Large intestine (tissue), 12 donors: ENCODE measurements at places on chromosomes 12 and 14.

GRCh38 chr14:56854325-56854724 is 44.0 kb upstream of the OTX2 start:
- no peak for DNase-seq

DNA sequence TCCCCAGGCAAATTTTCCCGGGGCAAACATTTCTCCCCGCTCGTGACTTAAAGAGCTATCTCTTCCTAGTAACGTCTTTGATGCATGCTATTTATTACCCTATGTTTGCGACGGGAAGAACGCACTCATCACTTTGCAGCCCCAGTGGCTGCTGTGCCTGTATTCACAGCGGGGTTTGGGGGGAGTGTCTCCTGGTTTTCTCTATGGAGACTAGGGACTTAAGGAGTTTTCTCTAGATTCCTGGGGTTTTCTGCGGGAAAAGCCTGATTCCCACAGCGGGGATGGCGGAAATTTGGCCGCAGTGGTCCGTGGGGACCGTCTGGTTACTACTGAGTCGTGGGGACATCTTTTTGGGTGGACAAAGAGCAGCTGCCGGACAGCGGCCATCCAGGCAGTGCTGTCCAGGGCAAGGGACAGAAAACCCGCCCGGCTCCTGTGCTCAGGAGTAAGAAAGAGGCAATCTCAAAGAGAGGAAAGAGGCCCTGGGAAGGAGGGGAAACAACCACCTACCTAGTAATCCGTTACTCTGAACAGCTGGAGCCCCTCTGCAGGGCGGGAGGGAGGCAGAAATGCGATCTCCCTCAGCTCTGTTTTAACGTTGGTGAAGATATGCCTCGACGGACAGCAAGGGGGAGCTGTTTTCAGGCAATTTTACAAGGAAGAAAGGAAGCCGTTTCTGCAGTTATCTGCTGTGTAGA is 771 bp upstream of the AVPR1A start:
- no peak for DNase-seq

GRCh38 chr14:94654071-94654861 is 42.1 kb downstream of the SERPINA3 start:
- DNase-seq = no peak

DNA sequence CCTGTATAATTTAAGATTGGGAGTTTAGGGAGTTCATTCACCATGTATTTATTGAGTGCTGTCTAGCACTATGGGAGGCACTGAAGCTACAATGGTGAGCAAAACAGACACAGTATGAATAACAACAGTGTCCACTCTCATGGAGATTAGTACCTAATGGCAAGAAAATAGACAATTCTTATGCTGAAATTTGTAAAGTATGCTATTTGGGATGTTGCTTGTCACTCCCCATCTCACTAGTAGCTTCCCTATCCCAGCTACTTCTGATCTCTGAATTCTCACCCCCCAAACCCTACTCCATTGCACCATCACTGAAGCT is 4.0 kb downstream of the GDF11 start:
- no peak for DNase-seq

- DNase-seq = no peak
Measured at GRCh38 chr12:9103050-9103849, 12.5 kb downstream of the A2M start.

DNA sequence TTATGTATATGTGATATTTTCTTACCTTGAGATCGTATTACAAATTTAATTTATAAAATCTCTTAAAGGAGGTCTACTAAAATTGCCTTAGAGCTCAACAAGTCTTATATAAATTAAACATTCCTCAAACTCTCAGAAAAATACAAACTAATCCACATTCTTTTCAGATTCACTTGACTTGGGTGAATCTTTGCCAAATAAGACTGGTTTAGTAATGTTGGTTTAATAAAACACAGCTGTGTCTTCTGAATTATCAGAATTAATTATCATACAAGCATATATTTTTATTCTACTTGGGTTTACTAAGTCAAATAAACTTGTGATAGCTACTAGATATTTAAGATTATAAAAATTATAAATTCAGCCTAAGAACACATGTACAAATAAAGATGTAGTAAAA is 13.3 kb downstream of the GLIPR1L2 start:
- DNase-seq = no peak

- DNase-seq = no peak
Measured at GRCh38 chr12:92124689-92125029, 21.0 kb downstream of the BTG1 start.

GRCh38 chr12:108831309-108831991 is 25.9 kb downstream of the SSH1 start:
- no peak for DNase-seq

DNA sequence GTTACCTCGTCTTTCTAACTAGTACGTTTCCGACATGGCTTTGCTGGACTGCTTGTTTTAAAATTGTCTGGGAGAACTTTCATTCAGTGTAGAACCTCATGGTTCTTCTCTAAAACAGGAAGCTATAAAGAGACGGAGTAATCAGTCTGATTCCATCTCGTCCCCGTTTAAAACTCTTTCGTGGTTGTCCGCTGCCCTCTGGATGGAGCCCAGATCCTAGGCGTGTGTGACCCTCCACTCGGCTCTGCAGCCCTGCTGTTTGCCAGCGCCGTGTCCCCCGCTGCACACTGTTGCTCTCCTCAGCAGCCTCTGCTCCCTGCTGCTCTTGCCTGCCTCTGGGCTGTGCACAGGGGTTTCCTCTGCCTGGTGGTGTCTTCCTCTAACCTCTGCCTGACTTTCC is 50.2 kb downstream of the SLC8B1 start:
- no peak for DNase-seq

- DNase-seq = no peak
Measured at GRCh38 chr12:113318900-113319628, 15.8 kb downstream of the SLC8B1 start.

DNA sequence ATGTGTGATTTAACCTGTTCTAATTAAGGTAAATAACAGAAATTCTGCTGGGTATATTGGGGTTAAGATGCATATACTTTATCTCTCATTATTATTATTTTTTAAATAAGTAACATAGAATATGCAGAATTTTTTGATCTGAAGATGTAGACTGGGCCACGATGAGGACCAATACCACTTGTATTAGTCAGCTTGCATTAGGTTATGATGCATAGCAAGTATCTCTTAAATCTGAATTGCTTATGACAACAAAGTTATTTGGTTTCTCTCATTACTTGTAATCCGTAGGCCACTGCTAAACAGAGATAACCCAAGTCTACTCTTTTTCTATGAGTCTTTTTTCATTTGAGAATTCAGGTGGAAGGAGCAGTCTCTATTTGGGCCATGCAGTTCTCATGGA is 145.5 kb upstream of the NOVA1 start:
- no peak for DNase-seq

DNA sequence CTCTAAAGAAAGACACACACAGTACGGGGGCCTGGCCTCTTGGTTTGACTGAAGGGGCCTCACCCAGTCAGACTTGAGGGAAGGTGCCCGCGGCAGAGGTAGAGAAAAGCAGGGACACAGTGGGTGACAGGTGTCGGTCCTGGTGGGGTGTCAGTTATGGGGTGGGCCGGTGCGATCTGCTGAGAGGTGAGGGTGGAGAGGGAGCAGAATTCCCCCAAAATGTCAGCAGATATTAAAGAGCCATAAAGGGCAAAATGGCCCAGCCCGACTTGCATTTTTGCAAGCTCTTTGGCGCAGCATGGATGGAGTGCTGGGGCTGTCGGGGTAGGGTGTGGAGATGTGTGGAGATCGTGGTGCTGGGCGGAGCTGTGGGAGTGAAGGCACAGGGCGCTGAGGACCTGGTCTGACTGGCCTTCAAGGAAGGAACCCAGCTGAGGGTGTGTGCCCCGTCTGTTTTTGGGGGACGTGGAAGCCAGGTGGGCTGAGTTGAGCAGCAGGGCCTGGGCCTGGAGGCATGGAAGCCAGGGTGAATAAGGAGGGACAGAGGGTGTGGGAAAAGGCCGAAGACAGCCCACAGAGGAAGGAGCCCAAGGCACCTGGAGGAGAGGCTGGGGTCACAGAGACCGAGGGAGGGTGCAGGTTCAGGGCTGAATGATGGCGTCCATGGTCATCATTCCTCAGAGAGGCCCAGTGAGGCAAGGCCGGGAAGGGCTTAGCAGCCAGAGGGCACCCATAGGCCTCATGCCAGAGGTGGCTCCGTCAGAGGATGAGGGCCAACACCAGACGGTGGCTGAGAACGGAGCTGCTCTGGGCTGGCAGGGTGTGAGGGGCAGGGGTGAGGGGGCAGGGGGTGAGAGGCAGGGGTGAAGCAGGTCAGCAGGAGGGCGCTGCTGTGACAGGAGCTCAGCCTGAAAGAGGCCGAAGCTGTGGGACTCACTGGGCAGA is 48.2 kb upstream of the DYNC1H1 start:
- DNase-seq = no peak

DNA sequence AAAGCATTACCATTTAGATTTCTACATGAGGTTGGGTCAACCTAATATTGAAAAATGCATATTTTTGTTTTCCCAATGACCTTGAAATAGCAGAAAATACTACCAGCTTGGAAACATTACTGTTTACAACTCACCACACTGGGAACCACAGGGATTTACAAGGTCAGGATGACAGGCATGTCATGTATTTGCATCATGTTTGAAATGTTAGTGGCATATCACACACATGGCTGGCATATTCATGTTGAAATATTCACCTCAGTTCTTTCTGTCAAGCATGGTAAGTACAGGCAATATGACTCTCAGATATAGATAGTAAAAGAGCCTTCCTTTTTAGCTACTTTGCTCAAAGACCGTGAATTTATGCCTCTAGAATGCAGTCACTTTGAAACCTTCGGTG is 593.5 kb downstream of the NOVA1 start:
- no peak for DNase-seq

GRCh38 chr14:70515811-70516210 is 19.0 kb downstream of the ADAM20 start:
- DNase-seq = no peak

DNA sequence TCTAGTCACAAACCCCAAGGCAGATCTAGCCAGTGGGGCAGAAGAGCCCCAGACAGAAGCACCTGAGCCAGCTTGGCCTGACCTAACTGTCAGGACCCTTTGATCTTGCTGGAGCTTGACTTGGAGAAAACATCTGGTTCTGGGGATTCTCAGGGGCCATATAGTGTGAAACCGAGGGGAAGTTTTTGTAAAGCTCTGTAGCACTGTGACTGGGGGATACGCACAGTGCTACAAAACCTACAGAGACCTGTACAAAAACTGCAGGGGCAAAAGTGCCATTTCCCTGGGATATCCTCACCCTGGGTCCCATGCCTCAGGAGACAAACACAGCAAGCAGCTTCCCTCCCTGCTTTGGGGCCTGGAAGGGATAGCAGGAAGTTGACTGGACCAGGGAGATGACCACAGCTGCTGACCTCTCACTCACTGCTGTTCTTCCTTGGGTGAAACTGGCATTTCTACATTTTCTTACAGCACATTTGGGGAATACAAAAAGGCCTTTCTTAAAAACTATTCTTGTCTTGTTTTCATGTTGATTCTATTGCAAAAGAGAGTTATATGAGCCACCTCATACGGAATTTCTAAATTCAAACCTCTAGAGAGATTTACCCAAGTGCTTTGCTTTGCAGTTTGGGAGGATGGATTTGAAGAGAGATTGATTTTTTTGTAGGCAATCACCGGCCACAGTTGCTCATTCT is 140.0 kb downstream of the DAD1 start:
- DNase-seq = no peak

DNA sequence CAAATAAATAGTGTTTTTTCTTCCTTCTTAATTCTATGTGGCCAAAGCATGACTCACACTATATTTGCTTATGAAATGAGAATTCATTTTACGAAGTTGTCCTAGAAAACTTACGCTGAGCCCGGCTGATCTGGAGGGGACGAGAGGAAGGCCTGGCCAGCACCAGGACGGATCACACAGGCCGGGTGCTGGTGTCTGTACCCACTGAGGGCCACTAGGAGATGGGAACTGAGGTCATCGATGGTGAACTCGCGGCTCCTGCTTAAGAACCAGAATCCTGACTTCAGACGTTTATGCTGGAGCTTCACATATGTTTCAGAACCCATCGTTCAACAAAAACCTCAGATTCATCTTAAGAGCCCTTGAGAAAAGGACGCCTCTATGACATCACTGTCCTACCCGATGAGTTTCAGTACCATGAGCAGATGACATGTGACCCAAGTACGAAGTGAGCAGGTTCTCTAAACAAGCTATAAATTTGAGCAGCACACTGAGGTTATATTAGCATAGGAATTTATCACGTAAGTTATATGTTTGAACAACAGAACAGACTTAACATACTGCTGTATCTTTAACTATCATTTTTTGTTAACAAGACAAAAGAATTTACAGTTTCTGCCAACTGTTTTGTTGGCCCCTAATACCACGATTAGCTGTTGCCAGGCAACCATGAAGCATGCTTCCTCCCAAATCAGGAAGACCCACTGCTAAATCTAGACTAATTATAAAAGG is 111.9 kb downstream of the FOXN3 start:
- DNase-seq = peak; percentile 30

DNA sequence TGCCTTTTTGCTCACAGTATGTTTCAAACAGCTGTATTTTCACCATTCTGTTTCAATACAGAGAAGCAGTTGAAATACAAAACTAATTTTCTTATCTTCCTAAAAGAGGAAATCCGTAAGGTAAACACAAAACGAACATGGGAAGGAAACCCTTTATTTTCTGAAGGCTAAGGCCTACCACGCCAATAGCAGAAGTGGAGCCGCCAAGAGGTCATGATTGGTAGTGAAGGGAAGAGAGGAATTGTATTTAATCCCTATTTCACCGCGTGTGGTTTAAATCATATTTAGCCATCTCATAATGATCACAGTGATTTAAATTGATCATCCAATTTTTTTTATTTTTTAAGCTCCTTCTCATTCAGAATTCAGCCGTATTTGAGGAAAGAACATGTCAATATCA is 398.2 kb downstream of the PRKD1 start:
- DNase-seq = no peak

- DNase-seq = no peak
Measured at GRCh38 chr12:104710940-104711689, 247.0 kb downstream of the SLC41A2 start.

GRCh38 chr12:26520109-26520508 is 312.9 kb downstream of the ITPR2 start:
- DNase-seq = no peak

DNA sequence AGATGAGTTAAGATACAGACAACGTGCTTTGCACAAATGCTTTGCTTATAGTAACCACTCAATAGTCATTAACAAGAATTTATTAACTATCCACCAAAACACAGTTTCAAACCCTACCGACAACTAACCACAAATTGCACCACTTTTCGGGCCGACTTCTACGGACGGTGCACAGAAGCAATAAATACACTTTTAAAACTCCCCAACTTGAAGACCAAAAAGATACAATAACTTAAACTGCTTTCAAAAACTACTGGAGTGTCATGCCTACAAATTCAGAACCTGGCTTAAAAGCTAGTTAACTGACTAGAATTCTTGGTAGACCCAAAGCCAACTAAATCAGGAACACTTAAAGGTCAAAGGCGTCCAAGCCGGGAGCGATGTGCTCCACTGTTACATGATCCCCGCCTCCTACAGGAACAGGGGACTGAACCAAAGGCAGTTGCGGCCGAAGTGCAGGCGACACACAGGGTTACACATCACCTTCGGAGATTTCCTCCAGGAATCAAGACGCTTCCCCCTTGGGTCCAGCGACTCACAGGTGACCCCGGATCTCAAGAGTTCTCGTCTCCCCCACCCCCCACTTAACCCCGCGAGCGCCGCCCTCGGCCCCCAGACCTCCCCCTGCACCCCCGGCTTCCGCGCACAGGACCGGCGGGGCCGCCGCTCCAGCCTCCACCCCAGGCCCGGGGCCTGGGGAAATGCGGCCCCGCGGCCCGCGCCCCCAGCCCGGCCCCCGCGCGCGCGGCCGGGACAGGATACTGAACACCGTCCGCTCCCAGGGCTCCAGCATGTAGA is 507 bp downstream of the SPTSSA start:
- DNase-seq = peak; percentile 71
